ENCODE measurements at places on chromosomes 11 and 22.

GRCh38 chr11:59767225-59767611, 12.0 kb downstream of the STX3 start:
- DNase-seq = no peak

DNA sequence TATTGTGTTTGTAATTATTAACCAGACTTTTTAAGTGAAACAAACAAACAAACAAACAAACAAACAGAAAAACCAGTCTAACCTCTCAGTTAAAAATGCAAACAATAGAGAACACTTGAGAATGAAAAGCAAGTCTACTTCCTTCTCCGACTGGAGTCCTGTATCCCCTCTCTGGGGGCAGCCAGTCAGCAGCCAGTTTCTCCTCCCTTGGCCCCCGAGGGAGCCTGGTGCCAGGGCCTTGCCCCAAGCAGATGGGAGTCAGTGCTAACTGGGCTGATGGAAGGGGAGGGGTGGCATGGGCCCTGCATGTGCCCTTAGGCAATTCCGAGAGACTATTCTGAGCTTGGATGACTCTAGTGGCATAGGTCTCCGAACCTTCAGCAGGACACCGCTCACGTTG, 137.2 kb downstream of the GRIK4 start:
- no peak for DNase-seq

DNA sequence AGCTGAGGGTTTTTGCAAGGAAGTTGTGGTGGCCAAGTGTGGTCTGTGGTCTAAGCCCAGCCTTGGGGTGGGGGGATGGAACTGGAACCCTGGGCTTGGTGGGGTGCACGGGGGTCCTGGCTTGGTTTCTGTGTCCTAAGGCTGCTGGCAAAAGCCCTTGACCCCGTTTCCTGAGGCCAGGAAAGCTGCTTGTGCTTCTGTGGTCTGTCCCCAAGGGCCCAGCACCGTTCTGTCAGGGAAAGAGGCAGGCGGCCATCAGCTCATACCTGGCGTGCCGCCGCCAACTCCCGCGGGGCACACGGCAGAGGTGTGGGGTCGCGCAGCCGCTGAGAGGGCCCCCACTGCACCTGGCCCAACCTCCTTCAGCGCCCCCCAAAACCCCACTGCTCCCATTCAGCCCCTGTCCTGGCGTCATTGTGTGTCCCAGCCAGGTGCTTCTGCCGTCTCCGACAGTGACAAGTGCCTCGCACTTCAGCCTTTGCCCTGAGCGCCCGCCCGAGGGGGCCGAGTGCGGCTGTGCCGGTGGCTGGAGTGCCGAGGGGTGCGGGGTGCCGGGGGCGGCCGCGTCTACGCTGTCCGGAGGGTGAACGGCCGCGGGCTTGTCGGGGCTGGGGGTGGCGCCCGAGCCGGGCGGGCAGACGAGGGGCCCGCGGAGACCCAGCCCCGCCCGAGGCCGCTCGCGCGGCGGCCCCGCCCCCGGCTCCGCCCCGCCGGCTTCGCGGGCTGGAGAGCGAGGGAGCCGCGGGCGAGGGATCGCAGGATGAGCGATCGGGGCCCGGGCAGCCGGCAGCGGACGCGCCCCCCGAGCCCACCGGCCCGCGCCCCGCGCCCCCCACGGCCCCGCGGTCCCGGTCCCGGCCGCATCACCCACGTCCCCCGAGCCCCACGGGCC, at the start of gene CNIH2:
CNIH2 (plus strand) TSS at position 705 of the 892 bp plus-strand sequence. CDS start 282 bp downstream, outside the sequence.
- DNase-seq = no peak

- peak; percentile 93 for DNase-seq
These were observed 3.6 kb downstream of the PKNOX2 start for GRCh38 chr11:125167954-125168835.

DNA sequence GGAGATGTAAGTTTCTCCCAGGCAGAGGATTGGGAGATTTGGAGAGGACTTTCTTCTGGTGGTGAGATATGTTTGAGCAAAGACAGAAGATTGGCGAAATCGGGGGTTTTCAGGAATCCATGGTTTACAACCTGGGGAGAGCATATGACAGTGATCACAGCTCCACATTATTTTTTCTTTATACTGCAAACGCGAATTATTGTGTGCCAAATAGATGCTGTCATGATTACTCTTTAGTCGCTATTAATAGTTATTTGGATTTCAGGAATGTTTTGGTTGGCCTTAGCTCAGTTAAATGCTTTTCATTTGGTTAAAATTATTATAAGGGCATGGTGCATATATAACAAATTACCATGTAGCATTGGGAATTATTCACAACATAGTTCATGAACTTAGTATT, 15.2 kb downstream of the ATXN10 start:
- DNase-seq = peak; percentile 72

- no peak for DNase-seq
These were observed 20.8 kb downstream of the PIK3IP1 start for GRCh38 chr22:31271485-31271884.

DNA sequence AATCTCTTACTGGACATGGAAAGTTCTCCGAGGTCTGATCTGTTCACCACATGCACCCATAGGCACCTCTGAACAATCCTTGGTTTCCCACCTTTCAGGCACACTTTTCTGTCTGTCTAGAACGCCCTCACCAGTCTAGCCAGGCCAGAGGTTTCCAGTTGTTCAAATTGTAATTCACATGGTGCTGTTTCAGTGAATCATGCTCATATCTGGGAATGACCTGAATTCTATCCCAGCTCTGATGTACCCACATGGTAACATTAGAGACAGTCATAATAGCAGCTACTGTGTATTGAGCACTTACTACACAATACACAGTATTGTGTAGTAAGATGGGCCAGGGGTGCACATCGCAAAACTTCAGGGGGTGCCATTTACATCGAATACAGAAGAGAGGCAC, 138.2 kb downstream of the COMMD9 start:
- peak; percentile 23 for DNase-seq

GRCh38 chr11:80241766-80242165, 800.9 kb upstream of the TENM4 start:
- no peak for DNase-seq

DNA sequence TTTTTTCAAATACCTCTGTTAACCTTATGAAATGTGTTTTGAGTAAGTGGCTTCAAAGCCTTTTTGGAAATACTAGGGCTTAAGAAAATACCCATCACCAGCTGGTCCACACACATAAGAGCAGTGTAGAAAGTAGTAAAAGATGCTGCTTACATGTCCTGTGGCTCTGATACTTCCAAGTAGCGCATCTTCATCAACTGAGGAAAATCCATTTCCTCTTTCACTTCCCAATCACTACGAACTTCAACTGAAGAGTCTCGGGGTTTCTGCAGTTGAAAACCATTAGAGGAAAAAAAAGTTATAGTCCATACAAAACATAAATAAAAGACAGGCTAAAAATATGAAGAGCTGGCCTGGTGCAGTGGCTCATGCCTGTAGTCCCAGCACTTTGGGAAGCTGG, 8.5 kb downstream of the EIF3D start:
- no peak for DNase-seq

DNA sequence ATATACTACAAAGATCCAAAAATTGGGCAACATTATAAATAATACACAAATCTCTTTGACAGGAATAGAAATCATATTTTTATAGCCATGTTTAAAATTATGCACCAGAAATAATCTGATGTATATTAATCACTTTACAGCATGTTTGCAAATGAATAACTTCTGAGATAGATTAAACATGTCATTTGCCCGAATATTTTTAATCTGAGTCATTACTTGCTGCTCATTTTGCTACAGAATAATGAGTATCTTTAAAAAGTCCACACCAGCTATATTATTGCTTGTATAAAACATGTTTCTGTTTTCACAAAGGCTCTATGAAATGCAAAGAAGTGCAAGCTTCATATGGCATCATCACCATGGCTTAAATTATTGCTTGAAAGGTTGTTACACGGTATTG, 336.8 kb downstream of the GUCY1A2 start:
- no peak for DNase-seq

DNA sequence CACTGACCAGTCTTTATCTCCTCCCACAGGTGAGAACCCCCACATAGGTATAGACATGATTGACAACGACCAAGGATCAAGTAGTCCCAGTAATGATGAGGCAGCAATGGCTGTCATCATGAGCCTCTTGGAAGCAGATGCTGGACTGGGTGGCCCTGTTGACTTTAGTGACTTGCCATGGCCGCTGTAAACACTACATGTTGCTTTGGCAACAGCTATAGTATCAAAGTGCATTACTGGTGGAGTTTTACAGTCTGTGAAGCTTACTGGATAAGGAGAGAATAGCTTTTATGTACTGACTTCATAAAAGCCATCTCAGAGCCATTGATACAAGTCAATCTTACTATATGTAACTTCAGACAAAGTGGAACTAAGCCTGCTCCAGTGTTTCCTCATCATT, 76.5 kb downstream of the BTBD10 start:
- DNase-seq = no peak

DNA sequence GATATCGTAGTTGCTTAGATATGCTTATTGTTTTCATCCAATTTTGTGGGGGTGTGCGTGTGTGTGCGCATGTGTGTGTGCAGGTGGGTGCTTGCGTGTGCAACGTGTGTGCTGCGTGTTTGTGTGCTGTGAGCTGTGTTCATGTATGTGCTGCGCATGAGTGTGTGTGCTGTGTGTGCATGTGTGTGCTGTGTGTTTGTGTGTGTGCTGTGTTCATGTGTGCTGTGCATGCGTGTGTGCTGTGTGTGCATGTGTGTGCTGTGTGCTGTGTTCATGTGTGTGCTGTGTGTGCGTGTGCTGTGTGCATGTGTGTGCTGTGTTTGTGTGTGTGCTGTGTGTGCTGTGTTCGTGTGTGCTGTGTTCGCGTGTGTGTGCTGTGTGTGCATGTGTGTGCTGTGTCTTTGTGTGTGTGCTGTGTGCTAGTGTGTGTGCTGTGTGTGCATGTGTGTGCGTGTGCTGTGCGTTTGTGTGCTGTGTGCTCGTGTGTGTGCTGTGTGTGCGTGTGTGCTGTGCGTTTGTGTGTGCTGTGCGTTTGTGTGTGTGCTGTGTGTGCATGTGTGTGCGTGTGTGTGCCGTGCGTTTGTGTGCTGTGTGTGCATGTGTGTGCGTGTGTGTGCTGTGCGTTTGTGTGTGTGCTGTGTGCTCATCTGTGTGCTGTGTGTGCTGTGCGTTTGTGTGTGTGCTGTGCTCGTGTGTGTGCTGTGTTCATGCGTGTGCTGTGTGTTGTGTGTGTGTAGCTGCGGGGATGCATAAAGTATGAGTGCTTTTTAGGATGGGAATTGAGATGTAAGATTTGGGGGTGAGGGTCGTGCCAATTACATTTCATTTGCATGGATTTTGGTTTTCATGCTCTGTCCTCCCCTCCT, 7.6 kb downstream of the IGF2 start:
- DNase-seq = no peak

DNA sequence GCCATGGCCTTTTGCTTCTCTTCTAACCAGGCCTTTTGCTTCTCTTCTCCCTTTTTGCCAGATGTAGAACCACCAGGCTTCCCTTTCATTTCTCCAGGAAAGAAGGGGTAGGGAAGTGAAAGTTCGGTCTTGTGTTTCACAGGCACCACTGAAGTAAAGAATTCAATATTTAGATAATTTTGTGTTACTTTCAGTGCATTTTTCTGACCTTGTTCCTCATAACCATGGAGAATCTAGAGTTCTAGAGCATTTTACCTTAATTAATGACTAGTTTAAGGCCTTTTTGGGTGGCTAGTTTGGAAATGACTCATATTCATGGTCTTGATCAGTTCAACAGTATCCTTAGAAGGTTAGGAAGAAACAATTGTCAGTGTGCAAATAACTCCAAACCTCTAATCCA, 22.7 kb downstream of the GRAMD1B start:
- no peak for DNase-seq

DNA sequence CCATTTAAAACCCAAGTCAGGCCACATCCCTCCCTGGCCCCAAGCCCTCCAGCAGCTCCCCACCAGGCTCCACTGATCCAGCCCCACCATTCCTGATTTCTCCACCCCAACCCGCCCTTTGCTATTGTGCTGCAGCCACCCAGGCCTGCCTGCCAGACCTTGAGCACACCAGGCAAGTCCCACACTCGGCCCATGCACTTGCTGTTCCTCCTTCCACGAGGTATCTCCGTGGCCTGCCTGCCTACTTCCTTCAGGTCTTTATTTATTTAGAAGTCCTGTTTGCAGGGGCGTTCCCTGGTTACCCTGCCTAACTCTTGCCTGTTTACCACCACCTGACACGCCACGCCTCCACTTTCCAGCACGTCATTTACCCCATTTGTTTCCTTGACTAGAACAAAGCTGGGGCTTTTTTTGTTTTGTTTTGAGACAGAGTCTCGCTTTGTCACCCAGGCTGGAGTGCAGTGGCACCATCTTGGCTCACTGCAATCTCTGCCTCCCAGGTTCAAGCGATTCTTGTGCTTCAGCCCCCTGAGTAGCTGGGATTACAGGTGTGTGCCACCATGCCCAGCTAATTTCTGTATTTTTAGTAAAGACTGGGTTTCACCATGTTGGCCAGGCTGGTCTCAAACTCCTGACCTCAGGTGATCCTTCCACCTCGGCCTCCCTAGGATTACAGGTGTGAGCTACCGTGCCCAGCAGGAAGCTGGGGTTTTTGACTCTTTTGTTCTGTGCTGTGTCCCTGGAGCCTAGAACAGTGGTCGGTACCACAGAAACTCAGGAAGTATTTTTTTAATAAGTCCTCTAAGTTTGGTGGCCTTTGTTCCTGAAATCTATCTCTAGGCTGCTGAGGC, 6.7 kb downstream of the CENPM start:
- no peak for DNase-seq

- no peak for DNase-seq
These were observed 5.9 kb downstream of the TPCN2 start for GRCh38 chr11:69054397-69055211.

- DNase-seq = no peak
These were observed 75.9 kb downstream of the KCNQ1 start for GRCh38 chr11:2520736-2521035.

DNA sequence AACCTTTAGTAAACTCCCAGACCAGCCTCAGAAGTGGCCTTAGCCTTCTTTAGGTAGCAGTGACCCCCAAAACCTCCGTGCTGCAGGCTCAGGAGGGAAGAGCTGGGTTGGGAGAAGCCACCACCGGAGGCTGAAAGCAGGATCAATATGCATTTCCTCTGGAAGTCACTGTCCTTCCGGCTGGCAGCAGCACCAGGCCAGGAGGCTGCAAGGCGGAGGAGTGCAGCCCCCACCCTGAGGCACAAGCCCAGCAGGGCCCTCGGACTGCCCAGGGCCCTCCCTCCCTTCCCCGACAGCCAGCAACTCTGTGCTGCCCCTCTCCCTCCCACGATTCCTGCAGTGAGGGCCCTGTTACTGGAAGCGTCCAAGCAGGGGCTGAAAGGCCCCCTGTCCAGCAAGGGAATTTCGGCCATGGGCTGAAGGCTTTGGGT, 3.2 kb upstream of the NRXN2 start:
- DNase-seq = no peak

GRCh38 chr22:39959640-39960447, at the start of gene TMA7B:
Gene TMA7B (plus strand): TSS chr22:39960397. CDS start chr22:39964375, 3,978 bp downstream.
- peak; percentile 55 for DNase-seq

Measured in AG10803 (cell line).